T-cell (primary cell): ENCODE measurements at places on chromosomes 12 and 14.

DNA sequence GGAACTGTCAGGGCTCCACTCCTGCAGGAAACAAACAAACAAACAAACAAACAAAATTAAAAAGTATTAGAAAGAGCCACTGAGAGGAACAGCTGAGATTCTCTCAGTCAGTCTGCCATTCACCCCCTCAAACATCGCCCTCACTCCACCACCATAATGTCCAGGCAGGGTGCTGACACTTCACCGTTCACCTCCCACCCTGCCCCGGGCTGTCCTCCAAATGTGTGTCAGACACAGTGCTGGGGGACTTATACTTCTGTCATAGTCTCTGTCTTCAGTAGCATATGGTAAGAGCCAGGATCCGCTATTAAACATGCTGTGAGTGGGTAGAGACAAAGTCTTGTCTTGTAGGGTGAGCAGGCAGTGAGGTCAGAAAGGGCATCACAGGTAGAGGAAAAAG, 28.3 kb downstream of the KRT18 start:
- DNase-seq: no peak

- DNase-seq: no peak
Observed at GRCh38 chr12:6347367-6348338, 5.8 kb upstream of the TNFRSF1A start.

- DNase-seq: no peak
Observed at GRCh38 chr12:31315044-31315715, 10.8 kb downstream of the SINHCAF start.

- no peak for DNase-seq
Observed at GRCh38 chr14:90319634-90320541, 11.9 kb downstream of the NRDE2 start.

DNA sequence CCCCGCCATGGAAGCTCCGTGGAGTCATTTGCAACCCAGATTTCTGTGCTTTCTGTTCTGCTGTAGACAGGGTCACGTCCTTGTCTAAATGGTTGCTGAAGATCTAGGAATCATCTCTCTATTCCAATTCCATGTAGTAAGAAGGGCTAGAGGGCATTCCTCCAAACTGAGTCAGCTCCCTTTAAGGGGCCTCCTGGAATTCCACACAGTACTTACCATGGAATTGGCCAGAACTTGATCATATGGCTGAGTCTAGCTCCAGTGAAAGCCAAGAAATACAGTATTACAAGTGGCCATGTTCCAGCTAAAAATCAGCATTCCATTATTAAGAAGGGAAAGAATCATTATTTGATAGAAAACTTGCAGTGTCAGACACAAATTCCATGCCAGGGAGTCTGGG, 171.9 kb downstream of the PRKCH start:
- DNase-seq: no peak

DNA sequence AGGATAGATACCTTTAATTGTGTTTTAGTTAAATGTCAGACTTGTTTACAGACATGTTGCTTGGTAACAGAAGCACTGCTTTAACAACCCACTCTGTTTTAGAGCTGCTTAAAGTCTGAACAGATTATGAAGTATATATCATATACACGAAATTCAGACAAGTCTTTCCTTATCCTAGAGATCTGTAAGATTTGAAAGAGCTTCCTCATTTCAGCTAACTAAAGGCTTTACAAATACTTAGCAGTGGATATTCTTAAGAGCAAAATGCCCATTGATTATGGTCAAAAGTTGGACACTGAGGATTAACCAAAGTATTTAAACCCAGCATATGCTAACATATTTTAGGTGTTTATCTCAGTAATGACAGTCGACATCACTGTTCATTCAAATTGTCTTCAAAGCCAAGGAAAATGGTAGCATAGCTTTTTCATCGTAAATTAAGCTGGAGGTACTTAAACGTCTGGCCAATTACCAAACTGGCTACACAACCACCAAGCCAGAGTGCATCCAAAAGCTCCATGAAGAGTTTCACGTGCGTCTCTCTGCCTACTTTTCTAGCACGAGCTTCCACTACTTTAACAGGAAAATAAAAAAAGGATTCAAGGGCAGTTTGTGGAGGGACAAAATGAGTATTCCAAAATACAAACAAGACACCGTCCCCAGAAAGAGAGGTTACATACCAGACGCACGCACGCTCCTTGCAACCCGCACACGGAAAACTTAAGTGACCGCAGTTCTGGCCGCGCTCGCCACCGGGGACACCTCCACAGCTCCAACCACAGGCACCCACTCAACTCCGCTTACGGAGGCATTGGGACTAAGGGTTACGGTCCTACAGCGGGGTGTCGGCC, 565 bp downstream of the CEP83 start:
- DNase-seq: no peak

DNA sequence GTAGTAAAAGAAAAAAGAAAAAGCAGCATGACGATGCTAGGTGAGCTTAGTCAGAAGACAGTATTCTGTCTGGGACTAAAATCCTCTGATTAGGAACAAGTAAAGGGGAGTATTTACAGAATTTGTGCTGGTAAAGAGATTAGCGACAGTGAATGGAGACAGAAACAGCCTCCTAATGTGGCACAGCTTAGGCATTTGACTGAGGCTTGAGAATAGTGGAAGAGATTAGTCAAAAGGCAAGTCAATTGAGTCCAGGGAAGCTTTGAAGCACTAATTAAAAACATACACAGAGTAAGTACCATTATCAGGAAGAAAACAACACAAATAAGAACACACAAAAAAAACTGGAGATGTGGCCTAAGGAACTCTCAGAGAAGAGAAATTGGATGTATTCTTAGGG, 131.9 kb upstream of the CLEC14A start:
- DNase-seq: no peak

- no peak for DNase-seq
Observed at GRCh38 chr14:34951286-34951685, 31.5 kb upstream of the SRP54 start.

DNA sequence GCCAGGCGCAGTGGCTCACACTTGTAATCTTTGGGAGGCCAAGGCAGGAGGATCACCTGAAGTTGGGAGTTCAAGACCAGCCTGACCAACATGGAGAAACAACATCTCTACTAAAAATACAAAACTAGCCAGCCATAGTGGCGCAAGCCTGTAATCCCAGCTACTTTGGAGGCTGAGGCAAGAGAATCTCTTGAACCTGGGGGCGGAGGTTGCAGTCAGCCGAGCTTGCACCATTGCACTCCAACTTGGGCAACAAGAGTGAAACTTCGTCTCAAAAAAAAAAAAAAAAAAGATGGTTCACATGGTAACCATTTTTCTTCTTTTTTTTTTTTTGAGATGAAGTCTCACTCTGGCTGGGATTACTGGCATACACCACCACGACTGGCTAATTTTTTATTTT, 35.3 kb downstream of the SLC2A14 start:
- DNase-seq: no peak

GRCh38 chr12:84924981-84925380, 12.4 kb upstream of the SLC6A15 start:
- no peak for DNase-seq

DNA sequence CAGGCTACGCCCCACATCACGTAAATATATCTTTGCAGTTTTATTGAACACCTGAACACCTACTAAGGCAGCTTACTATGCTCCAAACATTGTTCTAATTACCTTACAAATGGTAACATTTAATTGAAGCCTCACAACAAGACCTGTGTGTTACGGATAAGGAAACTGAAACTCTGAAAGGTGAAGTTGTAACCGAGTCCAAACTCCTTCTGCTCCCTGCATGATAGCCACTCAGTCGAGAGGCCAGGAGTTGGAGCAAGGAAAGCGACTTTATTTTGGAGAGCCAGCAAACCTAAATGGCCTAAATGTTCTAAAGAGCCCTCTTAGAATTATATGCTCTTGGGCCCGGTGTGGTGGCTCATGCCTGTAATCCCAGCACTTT, 12.6 kb upstream of the TRPV4 start:
- DNase-seq: no peak

GRCh38 chr14:81980601-81981306, 447.1 kb upstream of the SEL1L start:
- DNase-seq: no peak

GRCh38 chr12:51832354-51833107, 16.0 kb downstream of the FIGNL2 start:
- DNase-seq: no peak

DNA sequence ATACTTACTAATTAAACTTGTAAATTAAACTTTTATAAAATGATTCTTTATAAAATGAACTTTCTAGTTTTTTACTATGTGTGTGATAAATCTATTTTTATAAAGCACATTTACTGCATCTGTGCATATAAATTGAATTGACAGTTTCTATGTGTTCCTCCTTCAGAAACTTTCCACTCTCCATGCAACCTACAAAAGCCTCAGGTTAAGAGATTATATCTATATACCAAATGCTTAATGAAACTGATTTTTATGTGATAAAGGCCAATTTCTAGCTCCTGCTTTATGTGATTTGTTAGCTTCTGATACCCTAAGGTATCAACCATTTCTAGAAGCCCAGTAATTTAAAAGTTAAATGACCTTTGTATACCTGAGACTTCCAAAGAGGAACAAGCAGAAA, 174.0 kb downstream of the SRGAP1 start:
- no peak for DNase-seq

- peak; percentile 43 for DNase-seq
Observed at GRCh38 chr14:92585981-92586937, 72.7 kb downstream of the RIN3 start.

DNA sequence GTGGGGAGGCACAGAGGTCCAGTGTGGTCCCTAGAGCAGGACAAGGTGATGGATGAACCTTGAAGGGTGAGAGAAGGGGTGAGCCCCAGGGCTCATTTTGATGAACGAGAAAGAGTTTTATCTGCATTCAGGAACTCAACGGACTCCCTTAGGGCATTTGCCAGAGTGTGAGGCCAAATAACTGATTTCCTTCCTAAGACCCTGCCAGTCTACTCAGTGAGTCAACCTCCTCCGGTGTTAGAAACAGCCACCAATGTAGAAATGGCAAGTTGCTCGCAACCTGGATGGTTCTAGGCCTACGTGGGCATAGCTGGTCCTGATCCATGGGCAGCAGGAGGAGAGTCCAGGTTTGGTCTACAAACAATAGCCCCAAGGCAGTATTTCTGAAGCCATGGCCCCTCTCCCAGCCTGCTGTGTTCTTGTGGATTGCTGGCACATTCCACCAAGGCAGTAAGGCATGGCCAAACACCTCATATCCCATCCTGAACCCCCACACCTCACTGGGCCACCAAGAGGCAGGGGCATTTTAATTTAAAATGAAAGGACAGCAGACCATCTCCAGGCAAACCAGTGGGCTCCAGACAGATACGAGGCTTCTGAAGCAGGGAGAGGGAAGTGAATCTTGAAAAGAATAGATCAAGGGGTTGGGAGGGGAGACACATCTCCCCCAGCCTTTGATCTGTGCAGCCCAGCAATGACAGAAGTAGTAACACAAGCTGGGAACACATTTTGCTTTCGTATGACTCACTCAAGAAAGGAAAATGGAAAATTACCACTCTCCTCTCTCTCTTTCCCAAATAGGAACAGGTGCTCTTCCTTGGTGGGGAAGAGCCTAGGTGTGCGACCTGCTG, 25.4 kb upstream of the TESC start:
- DNase-seq: no peak

DNA sequence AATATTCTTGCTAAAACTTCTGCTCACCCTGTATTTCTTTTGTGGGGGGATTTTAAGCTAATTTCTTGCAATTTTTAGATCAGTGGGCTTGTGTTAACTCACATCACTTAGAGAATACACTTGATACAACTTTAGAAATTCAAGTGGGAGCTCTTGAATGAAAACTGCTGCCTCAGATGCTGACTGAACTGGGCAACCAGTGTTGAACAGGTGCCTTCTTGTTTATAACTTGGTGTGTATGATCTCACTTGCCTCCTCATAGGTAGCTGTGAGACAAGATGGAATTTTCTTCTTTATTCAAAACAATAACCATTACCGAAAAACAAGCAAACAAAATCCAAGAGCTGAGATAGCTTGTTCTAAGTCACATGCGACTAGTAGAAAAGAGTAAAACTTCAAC, 63.5 kb downstream of the FGD4 start:
- no peak for DNase-seq

DNA sequence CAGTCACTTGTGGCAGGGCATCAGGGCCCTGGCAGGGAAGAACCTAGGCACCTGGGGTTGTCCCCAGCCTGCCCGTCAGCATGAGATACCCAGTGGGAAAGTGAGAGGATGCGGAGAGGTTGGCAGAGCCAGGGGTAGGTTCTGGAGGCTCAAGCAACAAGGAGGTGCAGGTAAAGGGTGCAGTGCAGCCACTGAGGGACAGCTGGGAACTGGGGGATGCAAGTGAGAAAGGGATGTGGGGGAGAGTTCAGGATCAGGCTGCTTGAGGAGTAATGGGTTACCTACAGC, 18.7 kb downstream of the VASH1 start:
- no peak for DNase-seq

DNA sequence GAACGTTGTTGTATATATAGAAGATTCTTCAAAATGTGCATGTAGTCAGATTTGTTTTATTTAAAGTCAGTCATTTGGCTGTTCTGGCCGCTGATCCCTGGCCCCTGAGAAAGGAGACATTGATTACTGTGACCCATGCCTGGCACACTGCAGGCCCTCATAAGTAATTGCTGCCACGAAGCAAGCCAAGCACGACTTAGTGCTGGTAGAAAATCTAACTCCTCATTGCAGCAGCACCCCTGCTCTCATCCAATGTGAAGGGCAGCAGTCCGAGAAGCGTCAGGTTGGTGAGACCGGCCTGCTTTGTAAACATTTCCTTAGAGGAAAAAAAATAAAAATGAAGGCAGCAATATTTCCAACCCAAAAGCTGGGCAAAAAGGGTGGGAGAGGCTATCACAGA, 22.8 kb upstream of the TMTC2 start:
- DNase-seq: no peak

- no peak for DNase-seq
Observed at GRCh38 chr14:61764342-61765122, 2.3 kb downstream of the SNAPC1 start.

DNA sequence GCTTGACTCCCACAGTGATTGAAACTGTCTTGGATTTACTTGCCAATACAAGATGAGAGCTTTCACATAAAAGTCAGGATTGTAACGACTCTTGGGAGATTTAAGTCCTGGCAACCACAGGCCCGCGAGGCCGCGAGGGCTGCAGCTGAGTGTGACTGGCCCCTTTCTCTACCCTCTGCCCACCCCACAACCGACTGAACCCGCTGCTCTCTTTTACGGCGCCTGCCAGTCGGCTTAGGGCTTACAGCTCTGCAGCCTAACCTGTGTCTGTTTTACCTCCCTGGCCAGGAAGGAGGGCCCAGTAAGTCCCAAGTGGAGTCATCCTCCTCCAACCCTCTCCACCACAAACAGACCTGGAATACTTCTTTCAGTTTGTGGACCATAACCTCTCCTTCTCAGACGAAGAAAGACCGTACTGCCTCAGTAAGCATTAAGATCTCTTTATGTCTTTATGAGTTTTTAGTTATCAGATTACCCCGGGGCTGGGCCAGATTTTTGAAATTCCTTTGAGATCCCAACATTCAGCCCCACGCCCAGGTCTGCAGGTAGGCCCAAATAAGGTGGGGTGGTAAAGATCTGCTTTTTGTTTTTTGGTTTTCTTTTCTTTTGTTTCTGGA, 12.6 kb upstream of the TIGAR start:
- no peak for DNase-seq

- DNase-seq: no peak
Observed at GRCh38 chr12:75905922-75906321, 125.7 kb downstream of the PHLDA1 start.

- DNase-seq: no peak
Observed at GRCh38 chr14:56005191-56006053, 112.8 kb upstream of the PELI2 start.
